ENCODE measurements at places on chromosomes 11 and 22.
A peak's percentile ranks its signal among the peaks of the same experiment; 100 is the strongest.

GRCh38 chr11:11297578-11297977 lies 55.5 kb downstream of the CSNK2A3 start:
- DNase-seq = no peak

DNA sequence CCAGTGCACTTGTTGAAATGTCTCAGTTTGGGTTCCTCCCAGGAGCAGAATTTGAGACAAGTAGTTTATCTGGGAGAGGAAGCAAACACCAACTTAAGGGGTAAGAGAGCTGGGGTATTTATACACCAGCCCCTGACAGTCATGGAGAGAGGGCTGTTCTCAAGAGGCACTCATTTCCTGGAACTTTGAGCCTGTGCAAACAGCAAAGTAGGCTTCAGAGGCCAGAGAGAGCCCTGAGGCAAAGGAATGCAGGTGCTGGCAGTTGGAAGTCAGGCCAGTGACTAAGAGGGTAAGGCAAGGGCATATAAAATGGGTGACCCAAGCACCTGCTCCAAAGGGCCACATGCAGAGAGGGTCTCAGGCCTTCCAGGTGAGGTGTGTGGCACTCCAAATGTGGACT lies 16.1 kb downstream of the MS4A18 start:
- no peak for DNase-seq

- DNase-seq = no peak
Measured at GRCh38 chr11:26916805-26917204, 77.1 kb upstream of the FIBIN start.

DNA sequence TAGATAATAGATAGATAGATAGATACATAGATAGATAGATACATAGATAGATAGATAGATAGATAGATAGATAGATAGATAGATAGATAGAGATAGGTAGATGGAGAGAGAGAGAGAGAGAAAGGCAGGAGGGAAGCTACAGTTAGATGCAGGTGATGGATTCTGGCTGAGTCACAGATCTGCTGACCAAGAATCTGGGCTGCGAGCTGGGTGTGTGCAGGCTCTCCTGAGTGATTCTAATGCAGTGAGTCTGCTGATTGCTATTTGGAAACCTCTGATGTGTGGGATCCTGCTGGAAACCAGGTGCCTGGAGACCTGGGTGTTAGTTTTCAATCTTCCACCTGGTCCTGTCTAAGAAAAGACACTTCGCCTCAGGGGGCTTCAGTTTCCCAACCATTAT lies 1441.8 kb downstream of the TBC1D22A start:
- DNase-seq = no peak

DNA sequence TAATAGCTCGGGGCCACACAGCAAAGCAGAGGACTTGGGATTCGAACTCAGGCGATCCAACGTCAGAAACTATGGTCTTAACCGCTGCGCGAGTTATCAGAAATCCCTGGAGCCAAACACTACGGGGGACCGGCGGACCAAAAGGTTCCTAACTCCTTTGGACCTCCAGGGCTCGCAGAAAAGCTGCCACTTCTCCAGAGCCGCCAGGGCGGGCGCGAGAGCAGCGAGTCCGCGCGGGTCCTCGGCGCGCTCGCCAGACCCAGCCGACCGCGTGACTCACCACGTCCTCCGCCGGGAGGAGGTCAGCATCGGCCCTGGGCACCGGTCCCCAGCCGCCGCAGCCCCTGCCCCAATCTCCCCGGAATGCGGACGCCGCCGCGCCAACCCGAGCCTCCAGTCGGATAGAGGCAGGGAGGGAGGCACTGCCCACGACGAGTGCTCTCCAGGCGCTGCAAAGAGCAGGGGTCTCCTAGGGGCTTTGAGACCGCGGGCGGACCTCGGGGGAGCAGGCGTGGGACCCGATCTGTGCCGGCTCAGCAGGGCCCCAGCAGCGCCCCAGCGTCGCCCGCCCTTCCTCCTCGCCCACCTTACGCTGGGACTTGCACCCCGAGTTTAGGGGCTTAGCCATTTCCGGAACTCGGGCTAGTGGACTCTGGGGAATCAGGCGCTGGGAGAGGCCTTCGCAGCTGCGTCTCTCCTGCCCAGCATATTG lies 6.2 kb upstream of the ALX4 start:
- DNase-seq = no peak

DNA sequence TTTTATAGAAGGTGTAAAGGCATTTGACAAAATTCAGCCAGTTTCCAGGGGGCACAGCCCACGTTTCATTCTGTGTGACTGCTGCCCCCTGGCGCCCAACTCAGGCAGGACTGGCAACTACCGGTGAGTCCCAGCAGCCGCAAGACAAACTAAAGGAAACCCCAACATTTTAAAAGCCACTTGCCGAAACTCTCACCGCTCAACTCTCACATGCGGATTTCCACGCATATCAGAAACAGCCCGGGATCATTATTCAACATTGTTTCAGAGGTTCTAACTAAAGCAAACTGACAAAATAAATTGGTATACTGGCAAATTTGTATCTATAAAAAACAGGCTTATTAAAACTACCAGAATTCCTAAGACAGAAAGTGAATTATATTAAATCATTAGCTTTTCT lies 48.2 kb downstream of the MORC2 start:
- DNase-seq = peak; percentile 81

DNA sequence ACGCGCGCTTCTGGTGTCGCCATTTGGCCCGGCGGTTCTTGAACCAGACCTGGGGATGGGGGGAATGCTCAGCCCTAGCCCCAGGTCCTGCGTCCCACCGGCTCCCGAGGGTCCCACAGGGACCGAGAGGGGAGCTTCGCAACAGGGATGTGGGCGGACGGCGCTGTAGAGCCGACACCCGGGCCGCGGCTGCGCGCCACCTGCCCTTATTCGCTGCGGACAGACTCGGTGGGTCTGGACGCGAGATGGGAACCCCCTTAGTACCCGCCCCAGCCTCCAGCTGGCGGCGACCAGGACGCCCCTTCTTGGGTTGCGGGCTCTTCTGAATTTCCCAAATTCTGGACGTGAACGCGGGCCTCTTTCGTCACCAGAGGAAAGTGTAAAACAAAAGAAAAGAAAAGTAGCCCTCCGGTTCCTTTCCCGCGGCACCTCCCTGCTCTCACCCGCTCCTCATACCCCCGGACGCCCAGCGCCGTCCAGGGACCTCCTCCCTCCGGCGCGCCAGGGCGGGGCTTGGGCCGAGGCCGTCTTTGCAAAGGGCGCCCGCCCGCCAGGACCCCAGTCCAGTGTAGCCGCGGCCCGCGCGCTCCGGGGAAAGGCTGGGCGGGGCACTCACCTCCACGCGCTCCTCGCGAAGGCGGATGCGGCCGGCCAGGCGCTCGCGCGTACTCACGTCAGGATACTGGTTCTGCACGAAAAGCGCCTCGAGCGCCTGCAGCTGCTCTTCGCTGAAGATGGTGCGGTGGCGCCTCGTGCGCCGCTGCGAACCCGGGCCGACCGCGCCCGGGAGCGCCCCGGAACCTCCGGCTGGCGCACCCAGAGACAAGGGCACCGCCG lies 827 bp downstream of the GSC2 start:
- DNase-seq = peak; percentile 21
